Natural killer cell treated with Interleukin-12 subunit alpha and Interleukin-12 subunit beta and Interleukin-15 and Interleukin-18, amount 100 ng/mL, for 72 hours (primary cell): ENCODE measurements at places on chromosomes 2 and 18. TPM values are rescaled to one million over a fixed set of nuclear protein-coding genes. Genes with fewer than 3 reads are reported as not detected.

- DNase-seq: no peak
Measured at GRCh38 chr2:45119855-45120254, 110.6 kb upstream of the SIX2 start.

DNA sequence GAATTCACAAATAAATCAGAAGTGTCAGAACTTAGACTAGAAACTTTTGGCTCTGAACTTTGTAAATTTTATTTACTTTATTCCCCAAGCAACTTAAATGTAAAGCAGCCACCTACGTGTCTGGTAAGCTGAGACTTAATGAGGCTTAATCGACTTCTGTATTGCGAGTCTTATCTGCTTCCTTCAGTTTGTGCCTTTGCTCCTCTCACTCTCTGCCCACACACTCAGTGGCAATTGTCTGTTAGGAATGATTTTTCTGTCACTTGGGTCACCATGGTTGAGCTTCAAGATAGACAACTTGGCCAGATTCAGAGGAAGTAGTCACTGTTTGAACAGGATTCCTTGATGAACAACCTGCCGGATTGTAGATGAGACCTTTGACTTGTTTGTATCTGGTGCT, 691.4 kb upstream of the FSHR start:
- DNase-seq: no peak

DNA sequence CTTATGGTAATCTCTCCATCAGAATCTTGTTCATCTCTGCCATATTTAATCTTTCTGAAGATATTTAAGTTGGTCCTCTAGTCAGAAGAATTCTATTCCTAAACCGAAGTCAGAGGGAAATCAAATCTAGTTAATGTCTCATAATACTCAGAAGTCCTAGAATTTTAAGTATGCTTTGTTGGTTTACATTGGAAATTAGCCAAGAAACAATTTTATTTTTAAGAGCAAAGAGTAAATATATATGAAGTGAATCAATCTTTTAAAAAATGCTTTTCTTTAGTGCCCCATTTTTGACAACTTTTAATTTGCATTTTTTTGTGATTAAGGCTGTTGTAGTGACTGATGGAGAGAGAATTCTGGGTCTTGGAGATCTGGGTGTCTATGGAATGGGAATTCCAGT, 38.1 kb downstream of the ME2 start:
- DNase-seq: no peak

DNA sequence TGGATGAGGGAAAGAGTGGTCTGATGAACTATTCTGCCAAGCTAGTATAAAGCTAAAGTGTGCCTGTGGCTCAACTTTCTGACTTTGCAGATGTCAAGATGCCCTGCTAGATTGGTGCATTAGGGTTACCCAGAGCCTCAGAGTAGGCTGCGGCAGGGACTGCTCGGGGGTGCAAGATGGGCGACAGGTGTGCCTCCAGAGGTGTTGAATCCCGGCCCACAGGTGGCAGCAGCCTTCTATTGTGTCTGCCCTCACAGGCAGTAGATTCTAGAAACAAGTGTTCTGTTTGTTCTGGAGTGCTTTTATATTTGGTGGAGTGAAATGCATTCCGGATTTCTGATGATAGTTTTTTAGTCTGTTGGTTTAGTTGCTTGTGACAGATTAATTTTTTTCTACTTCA, 131.6 kb upstream of the IL1R2 start:
- DNase-seq: no peak

GRCh38 chr2:20536619-20537422, 89.9 kb downstream of the RHOB start:
- DNase-seq: no peak

GRCh38 chr18:68354176-68354575, 360.7 kb downstream of the TMX3 start:
- no peak for DNase-seq

GRCh38 chr2:34423301-34423700, 824.2 kb upstream of the FAM98A start:
- DNase-seq: no peak

DNA sequence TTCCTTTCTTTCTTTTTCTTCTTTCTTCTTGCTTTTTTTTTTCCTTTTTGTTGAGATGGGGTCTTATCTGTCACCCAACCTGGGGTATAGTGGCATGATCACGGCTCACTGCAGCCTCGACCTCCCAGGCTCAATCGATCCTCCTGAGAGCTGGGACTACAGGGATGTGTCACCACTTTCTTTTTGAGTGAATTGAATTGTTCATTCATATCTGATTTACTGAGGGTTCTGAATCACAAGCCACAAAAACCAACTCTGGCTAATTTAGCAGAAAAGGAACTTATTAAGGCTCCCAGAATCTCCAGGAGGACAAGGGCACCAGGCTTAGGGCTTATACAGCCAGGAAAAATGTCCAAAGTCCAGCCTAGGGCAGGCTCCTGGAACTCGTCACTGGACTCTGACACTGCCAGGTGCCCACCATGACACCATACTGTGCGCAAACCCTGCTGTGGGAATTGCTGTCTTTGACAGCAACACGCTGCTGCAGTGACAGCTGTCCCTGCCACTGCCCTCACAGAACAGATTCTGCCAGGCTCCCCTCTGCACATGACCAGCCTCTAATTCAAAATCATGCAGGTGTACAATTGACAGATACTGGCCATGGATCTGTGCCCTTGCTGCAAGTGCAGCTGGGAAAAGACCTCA, 42.9 kb upstream of the EML6 start:
- DNase-seq: no peak

- peak; percentile 73 for DNase-seq
Measured at GRCh38 chr2:118003396-118003824, 10.5 kb downstream of the CCDC93 start.

DNA sequence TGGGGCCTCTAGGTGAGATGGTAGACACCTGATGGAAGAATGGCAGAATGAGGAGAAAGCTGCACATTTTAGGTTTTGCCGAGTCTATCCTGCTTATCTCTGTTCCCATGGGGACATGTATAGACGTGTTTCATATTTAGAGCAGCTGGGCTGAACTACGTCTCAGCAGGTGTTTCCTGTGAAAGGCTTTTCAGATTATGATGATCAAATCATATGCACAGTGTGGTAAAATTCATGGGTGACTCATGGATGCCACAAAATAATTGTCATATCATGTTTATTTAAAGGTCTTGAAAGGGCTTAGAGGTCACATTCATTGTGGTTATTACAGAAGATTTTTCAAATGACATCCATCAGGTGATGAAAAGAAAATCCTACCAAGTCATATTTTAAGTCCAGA, 90.5 kb downstream of the ICOS start:
- DNase-seq: no peak

- DNase-seq: no peak
Measured at GRCh38 chr2:43230351-43230885, 4.0 kb upstream of the ZFP36L2 start.

DNA sequence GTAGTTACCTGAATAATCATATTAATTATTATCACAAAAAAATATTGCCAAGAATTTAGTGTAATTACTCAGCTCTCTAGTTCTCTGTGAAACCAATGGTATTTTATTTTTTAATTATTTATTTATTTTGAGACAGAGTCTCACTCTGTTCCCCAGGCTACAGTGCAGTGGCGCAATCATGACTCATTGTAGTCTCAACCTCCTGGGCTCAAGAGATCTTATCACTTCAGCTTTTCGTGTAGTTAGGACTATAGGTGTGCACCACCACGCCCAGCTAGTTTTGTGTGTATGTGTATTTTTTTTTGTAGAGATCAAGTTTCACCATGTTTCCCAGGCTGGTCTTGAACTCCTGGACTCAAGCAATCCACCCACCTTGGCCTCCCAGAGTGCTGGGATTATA, 440.4 kb upstream of the CDH20 start:
- DNase-seq: no peak

- DNase-seq: no peak
Measured at GRCh38 chr2:122692400-122693083, 937.1 kb downstream of the TSN start.

- no peak for DNase-seq
Measured at GRCh38 chr18:56483386-56483785, 155.0 kb downstream of the TXNL1 start.

- no peak for DNase-seq
Measured at GRCh38 chr2:232473467-232473890, 14.2 kb downstream of the ECEL1 start.

GRCh38 chr18:62287781-62288664, 37.1 kb upstream of the TNFRSF11A start:
- no peak for DNase-seq

GRCh38 chr2:147558620-147559019, 286.2 kb upstream of the ACVR2A start:
- no peak for DNase-seq

DNA sequence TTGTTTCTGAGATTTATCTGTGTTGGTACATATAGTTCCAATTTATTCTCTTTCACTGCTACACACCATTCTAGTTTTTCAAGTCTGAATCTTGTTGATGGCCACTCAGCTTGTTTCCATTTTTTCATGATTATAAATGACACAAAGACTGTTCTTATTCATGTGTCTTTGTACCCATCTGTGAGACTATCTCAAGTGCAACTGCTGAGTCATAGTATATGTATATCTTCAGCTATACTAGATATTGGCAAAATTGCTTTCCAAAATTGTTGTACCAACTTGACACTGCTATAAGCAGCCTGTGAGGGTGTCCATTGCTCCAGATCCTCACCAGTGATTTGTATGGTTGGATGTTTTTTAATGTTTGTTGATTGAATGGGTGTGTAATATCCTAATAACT, 37.2 kb upstream of the RTN4 start:
- no peak for DNase-seq

DNA sequence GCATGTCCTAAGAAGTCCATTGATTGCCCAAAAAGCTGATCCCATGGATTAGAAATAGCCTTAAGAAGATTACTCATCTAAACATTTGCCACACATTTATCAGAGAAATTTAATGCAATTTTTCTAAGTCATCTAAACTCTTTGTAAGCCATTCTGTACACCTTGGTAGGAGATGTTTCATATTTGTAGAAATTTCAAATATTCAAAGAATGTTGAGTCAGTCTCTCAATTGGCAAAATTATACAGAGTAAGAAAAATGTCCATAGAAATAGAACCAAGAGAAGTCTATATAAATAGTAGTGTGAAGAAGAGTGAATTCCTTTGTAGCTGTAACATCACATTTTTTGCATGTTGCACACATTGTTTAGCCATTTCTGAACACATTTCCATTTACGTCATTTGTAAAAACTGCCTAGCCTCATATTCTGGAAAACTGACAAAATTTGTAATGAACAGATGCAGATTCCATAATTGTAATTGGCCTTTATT, 128.6 kb downstream of the MSTN start:
- DNase-seq: no peak

- DNase-seq: peak; percentile 41
Measured at GRCh38 chr2:240786355-240786841, 33.6 kb downstream of the KIF1A start.

DNA sequence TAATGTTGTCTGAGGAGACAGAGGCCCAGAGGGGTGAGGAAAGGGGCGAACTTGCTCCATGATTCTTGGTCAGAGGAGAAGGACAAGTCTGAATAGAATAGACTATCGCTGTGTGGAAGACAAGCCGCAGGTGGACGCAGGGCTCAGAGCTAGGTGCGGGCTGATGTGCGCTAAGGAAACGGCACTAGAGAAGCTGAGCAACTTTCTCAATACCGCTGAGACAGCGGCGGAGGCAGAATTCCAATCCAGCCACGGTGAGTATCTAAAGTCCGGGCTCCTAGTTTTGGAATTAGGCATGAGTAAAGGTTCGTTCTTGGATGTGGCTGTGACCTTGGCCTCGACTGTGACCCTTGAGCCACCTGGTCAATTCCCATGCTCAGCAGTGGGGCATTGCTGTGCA, 47.8 kb downstream of the CAPN13 start:
- DNase-seq: no peak

DNA sequence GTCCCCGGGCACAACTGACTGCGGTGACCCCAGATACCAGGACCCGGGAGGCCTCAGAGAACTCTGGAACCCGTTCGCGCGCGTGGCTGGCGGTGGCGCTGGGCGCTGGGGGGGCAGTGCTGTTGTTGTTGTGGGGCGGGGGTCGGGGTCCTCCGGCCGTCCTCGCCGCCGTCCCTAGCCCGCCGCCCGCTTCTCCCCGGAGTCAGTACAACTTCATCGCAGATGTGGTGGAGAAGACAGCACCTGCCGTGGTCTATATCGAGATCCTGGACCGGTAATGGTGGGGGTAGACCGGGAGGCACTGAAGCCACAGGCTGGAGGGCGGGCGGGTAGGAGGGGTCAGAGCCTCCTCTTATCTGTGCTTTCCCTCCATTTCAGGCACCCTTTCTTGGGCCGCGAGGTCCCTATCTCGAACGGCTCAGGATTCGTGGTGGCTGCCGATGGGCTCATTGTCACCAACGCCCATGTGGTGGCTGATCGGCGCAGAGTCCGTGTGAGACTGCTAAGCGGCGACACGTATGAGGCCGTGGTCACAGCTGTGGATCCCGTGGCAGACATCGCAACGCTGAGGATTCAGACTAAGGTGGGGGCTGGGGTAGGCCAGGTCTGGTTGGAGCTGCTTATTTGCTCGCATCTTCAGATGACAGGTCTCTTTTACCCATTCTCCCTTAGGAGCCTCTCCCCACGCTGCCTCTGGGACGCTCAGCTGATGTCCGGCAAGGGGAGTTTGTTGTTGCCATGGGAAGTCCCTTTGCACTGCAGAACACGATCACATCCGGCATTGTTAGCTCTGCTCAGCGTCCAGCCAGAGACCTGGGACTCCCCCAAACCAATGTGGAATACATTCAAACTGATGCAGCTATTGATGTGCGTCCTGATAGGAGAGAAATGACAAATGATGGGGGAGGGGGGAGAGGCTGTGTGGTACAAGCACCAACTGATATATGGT, 780 bp downstream of the HTRA2 start:
- DNase-seq: peak; percentile 89

DNA sequence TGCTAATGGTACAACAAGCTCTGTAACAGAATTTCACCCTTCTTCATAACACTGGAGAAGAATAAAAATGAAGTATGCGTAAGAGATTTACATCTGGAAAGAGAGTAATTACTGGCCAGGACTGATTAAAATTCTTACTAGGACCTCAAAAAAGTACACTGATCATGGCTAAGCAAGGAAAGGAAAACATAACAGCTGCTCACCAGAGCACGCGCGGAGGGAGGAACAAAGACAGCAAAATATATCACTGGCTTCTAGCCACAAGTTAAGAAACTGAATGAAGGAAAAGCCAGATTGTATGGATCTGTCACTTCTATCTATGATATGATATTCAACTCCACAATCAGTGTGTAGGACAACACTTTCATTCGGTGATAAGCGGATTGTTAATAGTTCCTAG, 15.6 kb upstream of the CYTIP start:
- DNase-seq: no peak

- DNase-seq: no peak
Measured at GRCh38 chr2:234753701-234754100, 198.1 kb upstream of the SH3BP4 start.

Gene UGT1A4
- total RNA-seq: not detected

Gene RNASEH1
- 47.2 TPM for total RNA-seq

Gene ALK
- not detected for total RNA-seq

Gene LNPK
- 35.9 TPM for total RNA-seq

Gene TUBA3E
- not detected for total RNA-seq

Gene GULP1
- not detected for total RNA-seq

Gene DYNAP
- total RNA-seq: not detected

Gene ST8SIA5
- 1.0 TPM for total RNA-seq

Gene RFTN2
- not detected for total RNA-seq

Gene GPR35
- 5.9 TPM for total RNA-seq
